ENCODE measurements at places on chromosomes 7 and 10.

- DNase-seq = no peak
These were observed 12.6 kb downstream of the ADAMTS14 start for GRCh38 chr10:70684839-70685454.

DNA sequence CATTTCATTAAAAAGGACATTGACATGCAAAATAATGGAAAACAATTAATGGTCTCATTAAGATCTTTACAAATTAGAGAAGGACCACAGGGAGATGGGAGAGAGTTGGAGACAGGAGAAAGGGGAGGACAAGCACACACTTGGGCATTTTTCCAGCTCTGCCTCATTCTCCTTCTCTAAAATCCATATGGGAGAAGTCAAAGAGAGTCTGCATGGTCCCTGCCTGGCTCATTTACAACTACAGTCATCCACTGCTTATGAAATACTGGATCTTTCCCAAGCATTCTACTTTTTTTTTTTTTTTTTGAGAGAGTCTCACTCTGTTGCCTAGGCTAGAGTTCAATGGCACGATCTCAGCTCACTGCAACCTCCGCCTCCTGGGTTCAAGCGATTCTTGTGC is 518.9 kb upstream of the CELF2 start:
- no peak for DNase-seq

- no peak for DNase-seq
These were observed 13.3 kb upstream of the CPXM2 start for GRCh38 chr10:123904834-123905409.

DNA sequence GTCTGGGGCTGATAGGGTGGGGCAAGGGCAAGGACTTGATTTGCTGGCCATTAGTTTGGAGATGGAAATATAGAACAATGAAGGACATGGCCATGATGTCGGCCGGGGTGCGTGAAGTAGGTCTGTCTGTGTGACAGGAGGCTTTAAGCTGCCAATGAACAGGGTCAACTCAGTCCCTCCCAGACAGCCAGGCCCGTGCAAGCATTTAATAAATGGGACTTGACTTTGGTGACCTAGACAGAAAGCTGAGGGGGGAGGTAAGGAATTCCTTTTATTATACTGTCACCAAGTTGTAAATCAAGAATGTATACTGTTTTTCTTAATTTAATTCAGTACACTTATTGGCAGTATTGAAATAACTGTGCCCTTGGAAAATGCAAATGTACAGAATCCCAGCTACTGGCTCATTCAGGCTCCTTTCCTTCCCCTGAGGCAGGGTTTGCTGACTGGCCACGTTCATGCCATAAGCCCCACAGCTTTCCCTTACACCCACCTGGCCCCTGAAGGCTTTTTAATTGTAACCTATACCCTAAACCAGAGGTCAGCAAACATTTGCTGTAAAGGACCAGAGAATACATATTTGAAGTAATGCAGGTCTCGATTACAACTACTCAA is 87.2 kb downstream of the WIPF3 start:
- no peak for DNase-seq

GRCh38 chr10:78523453-78523852 is 489.8 kb downstream of the RPS24 start:
- DNase-seq = no peak

DNA sequence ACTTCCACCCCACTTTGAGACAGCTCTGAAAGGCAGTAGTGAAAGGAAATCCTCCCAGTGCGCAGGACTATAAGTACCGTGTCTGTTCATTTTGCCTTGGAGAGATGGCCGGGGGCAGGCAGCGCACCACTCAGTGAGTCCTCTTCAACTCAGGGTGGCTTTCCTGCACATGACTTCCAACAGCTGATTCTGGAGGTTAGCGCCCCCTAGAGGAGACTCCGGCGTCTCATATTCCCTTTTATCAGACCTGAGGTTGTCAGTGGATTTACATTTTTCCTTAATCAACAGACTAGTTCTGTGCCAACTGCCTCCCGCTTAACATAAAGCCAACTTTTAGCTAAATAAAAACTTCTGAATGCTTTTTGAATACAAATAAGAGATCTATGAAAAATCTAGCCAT is 101.0 kb downstream of the HERPUD2 start:
- peak; percentile 11 for DNase-seq

GRCh38 chr7:36961097-36961496 is 236.8 kb upstream of the AOAH start:
- peak; percentile 11 for DNase-seq

- no peak for DNase-seq
These were observed 235.2 kb downstream of the ZMYND11 start for GRCh38 chr10:370449-370825.

GRCh38 chr10:72342911-72343310 is 11.8 kb downstream of the DNAJB12 start:
- DNase-seq = no peak

GRCh38 chr10:123885406-123886170 is 6.0 kb downstream of the CPXM2 start:
- no peak for DNase-seq

GRCh38 chr7:23431702-23432199 is 38.5 kb downstream of the IGF2BP3 start:
- DNase-seq = no peak

- no peak for DNase-seq
These were observed 53.6 kb downstream of the COBL start for GRCh38 chr7:51262796-51263531.

GRCh38 chr10:122499491-122499941 is 38.2 kb downstream of the HTRA1 start:
- no peak for DNase-seq

- no peak for DNase-seq
These were observed 1.3 kb upstream of the FZD8 start for GRCh38 chr10:35643151-35644049.

DNA sequence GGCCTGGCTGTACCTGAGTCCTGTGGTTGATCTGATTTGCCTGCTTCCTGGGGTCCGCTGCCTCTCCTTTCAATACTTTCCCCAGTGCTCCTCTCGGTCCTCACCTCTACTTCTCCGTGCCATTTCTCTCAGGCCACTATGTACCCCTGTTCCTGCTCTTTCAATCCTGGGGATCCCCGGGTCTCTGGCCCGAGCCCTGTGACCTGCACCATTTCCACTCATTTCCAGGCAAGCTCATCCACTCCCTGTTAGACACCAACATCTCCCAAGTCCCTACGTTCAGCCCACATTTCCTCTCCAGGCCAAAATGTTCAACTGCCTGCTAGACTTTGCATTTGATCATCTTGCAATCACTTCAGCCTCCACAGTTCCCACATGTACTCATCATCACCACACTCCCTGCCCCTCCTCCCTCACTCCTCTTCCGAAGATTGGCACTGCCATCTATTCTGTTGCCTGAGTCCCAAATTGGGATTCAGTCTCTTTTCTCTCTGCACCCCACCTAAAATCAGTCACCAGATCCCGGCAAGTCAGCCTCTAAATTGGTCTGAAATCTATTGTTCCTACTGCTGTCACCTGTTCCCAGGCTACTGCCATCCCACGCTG is 34.4 kb upstream of the ZMIZ1 start:
- DNase-seq = no peak

GRCh38 chr7:30562498-30562897 is 32.2 kb upstream of the GARS1 start:
- DNase-seq = no peak

- DNase-seq = no peak
These were observed 160.1 kb downstream of the FZD1 start for GRCh38 chr7:91424371-91424770.

DNA sequence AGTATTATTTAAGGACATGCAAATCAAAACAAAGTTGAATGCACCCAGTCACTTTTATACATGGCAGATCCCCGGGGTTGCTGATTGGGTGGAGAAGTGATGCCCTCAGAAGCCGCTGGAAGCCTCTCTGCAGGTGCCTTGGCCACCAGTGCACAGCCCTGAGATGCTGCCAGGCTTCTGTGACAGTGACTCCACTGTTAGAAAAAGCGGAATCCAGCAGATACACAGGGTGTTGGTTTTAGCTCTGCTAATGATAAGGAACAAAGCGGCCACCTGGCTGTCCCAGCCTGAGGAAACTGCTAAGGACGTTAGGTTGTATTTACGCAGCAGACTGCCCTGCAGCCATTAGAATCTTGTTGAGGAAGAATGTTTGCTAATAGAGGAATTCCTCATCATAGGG is 47.5 kb downstream of the JAKMIP3 start:
- no peak for DNase-seq

DNA sequence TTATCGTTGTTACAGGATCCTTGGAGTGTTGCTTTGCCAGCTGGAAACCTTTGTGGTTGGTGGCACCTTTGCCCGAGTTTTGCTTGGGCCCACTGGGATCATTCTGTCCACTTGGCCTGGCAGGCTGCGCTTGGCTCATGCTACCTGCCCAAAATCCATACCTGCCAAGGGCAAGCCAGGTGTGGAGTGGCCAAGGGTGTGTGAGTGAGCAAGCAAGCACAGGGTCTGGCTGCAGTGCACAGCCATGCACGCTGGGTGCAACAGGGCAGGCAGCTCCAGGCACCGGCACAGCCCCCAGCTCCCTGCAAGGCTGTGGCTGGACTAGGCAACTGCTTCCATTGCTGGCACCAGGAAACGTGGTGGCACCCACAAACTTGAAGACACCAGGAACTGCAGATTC is 421.8 kb downstream of the ARL4A start:
- no peak for DNase-seq

- DNase-seq = no peak
These were observed 35.9 kb upstream of the ELMO1 start for GRCh38 chr7:37484426-37485073.

DNA sequence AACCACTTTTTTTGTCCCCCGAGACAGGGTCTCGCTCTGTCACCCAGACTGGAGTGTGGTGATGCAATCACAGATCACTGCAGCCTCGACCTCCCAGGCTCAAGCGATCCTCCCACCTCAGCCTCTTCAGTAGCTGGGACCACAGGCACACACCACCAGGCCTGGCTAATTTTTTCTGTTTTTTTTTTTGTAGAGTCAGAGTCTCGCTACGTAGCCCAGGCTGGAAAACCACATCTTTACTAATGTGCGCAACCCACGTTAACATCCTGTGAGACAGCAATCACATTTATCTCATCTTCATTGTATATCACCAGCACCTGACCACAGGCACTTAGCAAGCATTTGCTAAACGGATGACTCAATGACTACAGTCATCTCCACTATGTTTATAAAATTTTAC is 77.8 kb upstream of the ATP6V0A4 start:
- peak; percentile 39 for DNase-seq

GRCh38 chr10:70381471-70382421 is 679 bp downstream of the LRRC20 start:
- no peak for DNase-seq

GRCh38 chr10:49356181-49356580 is 39.7 kb downstream of the DRGX start:
- DNase-seq = no peak

DNA sequence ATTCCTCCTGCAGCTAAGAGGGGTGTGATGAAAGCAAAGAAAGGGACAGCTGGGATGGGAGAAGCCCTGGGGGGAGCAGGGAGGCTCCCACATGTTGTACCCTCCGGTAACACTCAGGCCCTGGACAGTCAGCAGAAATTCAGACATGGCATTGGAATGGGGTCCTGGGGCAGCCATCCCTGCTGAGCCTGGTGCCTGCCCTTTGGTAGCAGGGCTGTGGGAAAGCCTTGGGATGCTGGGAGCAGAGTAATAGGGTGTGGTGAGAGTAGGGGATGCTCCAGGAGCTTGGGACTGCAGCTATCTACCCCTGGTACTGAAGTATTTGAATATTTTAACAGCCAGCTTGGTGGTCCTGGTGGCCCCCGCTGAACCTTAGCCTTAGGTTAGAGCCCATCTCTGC is 56.8 kb downstream of the FAM241B start:
- no peak for DNase-seq

DNA sequence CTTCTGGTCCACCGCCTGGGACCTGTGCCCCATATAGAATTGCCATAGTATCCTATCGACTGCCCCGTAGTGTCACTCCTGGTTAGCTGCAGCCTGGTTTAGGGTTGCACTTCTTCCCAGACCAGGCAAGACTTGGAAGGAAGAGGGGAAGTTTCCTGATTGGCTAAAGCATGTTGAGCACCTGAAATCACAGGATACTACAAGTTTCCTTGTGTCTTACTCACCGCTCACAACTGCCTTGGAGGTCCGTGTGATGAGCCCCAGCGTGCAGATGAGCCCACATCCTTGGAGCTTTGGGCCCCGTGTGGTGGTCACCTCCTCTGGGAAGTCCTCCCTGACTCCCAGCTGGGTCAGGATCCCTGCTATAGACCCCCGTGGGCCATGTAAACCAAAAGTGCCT is 73.9 kb upstream of the GTF2I start:
- DNase-seq = no peak

DNA sequence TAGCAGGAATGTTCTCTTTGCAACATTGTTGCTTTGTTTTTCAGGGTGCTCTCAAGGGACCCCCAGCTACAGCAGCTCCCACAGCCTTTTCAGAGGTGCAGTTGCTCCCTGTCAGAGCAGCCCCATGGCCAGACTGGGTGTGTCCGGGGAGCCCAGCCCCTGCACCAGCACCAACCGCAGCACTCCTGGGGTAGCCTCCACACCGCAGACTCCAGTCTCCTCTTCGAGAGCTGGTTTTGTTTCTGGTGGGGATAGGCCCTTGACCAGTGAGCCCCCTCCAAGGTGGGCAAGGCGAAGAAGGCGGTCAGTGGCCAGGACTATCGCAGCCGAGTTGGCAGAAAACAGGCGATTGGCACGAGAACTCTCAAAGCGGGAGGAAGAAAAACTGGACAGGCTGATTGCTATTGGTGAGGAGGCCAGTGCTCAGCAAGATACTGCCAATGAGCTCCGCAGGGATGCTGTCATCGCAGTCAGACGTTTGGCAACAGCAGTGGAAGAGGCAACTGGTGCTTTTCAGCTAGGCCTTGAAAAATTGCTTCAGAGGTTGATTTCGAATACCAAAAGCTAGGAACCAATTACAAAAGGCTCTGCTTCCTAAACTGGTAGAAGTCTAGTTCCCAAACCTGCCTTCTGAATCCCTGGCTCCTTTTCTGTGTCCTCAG is 5.4 kb downstream of the HSPA14 start:
- no peak for DNase-seq

DNA sequence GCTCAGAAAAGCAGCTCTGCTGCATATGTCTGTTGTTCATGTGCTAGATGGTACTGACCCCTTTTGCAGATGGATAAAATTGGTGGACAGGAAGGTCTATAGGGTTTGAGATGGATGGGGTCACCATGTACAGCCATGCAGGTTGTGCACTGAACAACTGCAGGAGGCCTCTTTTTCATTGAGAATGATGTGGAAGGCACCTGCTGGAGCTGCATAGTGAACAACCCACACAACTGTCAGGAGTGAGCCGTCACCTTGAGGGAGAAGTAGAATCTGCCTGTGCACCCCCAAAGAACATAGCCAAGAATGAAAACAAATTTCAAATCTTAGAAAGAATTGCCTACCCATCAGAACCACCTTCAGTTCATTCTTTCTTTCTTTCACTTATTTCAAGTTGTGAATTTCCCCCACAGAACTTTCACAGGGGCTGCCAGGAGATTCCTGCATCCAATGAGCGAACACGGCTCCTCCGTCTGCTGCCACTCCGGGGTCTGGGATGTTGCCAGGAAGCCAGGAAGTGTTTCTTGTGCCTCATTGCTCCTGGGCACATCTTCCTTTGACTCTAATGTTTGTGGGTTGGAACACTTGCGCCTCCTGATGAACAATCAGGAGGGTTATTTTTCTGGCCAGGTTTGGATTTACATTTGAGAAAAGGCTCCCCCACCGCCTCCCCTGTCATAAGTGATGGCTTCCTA is 53.7 kb upstream of the DOCK1 start:
- DNase-seq = no peak

- DNase-seq = no peak
These were observed 77.5 kb upstream of the PHYHIPL start for GRCh38 chr10:59098831-59099452.

- no peak for DNase-seq
These were observed 52.8 kb downstream of the AHCYL2 start for GRCh38 chr7:129277629-129278028.

Data from stimulated activated CD8-positive, alpha-beta memory T cell treated with anti-CD3 and anti-CD28 coated beads, Interleukin-2, amount 100 ng/mL, for 48 hours (primary cell).